ENCODE measurements at places on chromosomes 13 and 19.

DNA sequence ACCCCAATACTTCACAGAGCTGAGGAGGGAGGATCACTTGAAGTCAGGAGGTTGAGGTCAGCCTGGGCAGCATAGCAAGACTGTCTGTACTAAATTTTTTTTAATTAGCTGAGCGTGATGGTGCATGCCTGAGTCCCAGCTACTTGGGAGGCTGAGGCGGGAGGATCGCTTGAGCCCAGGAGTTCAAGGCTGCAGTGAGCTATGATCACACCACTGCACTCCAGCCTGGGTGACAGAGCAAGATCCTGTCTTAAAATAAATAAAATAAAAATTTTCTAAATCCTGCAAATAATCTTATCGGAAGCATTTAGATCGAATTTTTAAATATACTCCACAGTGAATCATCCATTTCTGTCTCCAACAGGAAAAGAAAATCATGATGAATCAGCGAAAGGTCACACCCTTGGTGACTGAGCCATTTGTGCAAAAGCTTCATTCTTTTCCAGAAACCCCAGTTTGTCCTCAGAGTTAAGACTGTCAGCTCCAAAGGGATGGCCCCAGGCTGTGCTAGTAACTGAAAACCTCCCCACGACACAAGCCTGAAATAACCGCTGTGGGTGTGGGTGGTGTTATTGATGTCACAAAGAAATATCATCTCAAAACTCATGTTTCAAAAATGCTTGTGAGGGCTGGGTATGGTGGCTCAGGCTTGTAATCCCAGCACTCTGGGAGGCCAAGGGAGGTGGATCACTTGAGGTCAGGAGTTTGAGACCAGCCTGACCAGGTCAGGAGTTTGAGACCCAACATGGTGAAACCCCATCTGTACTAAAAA lies 167.6 kb downstream of the PTPRS start:
- peak; percentile 81 for DNase-seq

DNA sequence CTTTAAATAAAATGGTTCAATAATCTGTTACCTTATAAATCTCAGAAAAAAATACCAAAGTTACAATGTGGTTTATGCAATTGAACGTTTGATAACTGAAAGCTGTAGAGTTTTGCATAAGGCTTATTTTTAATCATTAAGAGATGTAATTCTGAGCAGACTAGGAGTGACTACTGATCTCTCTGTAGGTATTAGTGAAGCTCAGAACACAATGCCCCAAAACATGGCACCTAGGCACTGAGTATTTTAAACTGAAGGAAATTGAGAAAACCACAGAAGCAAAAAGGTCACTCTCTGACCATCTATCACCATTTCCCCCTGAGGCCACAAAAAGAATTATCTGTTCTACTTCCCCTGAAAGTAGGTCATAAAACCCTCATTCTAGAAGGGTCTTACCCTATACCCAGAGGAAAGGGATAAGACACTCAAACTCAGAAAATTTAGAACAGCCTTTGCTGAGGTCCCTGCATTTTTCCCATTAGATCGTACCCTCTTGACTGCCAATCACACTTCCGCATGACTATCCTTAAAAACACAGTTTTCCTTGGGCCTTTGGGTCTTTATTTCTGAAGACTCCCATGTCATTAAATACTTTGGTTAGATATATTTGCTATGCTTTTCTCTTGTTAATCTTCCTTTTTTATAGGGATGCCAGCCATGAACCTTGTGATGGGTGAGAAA lies 158.1 kb downstream of the PCDH9 start:
- no peak for DNase-seq

DNA sequence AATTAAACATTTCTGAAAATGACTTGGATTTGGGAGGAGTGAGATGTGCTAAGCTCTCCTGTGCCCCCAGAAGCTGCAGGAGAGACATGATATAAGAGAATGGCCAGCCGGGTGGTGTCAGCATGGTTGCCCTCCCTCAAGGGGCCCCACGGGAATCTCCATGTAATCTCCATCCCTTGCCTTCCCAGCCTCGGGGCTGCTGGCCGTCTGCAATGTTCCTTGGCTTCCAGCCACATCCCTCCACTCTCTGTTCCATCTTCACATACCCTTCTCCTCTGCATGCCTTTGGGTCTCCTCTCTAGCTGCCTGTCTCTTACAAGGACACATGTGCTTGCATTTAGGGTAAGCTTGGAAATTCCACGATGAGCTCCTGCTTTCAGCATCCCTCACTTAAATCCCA lies 172.0 kb downstream of the TSHZ3 start:
- DNase-seq: no peak

DNA sequence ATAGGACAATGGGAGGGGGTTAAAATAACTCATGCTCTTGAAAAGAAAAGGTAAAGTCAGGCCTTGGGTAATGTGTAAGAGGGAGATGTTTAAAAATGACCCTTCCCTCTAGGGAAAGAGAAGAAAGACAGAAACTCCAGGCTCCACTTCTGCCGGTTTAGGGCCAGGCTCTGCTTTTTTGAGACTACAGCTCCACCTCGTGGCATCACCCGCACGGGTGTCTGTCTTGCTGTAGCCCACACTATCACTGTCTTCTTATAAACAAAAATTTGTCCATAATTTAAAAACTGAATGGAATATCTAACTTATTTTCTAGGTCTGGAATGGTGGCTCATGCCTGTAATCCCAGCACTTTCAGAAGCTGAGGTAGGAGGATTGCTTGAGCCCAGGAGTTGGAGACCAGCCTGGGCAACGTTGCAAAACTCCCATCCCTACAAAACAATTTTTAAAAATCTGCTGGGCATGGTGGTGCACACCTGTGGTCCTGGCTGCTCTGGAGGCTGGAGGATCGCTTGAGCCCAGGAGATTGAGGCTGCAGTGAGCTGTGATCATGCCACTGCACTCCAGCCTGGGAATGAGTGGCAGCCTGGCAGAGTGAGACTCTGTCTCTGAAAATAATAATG lies 65.1 kb upstream of the GTF3A start:
- peak; percentile 61 for DNase-seq

- peak; percentile 27 for DNase-seq
Observed at GRCh38 chr13:59354665-59355369, 808.9 kb downstream of the DIAPH3 start.

GRCh38 chr19:43798546-43799409 lies 3.5 kb downstream of the LYPD5 start:
- peak; percentile 75 for DNase-seq

All from kidney tubule cell (primary cell).